ENCODE measurements at places on chromosomes 6 and 20. TPM values are rescaled to one million over a fixed set of nuclear protein-coding genes. Genes with fewer than 3 reads are reported as not detected.

DNA sequence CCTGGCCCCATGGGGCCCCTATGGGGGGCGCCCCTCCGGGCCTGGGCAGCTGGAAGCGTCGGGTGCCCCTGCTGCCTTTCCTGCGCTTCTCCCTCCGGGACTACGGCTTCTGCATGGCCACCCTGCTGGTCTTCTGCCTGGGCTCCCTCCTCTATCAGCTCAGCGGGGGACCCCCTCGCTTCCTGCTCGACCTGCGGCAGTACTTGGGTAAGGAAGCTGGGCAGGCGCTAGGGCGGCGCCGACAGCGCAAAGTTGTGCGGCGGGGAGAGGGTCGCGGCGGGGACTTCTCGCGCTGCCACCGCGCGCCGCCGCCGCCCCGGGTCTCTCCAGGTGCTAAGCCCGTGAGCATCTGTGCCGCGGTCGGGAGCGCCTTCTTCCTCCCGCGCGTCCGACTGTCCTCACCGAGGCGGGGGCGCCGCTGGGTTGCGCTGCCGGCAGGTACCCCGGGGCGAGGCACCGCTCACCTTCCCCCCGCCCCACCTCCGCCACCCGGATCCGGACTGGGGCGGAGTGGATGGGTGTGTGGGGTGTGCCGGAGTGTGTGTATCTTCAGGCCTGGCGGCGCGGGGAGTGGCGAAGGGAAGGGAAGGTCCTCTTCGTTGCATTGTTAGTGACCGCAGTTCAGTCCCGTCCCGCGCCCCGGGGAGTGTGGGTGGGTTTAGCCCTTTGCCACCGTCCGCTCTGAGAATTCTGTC lies 788 bp downstream of the UST start:
- DNase-seq = peak; percentile 85

DNA sequence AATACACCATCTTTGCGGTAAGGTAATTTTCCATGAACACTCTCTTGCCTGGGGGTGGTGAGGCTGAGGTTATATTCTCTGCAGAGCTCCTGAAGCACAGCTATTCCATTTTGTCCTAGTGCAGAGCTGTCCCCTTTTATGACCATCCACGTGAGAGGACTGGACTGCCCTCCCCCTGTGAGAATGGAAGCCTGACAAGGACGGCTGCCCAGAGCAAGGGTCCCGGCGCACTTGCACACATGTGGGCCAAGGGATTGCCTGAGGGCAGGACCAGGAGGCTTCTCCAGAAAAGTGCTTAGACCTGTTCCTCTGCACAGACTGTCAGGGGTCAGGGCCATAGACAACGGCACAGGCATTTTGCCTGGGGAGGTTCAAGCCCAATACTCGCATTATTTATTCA lies 48.2 kb downstream of the SLC22A23 start:
- DNase-seq = no peak

DNA sequence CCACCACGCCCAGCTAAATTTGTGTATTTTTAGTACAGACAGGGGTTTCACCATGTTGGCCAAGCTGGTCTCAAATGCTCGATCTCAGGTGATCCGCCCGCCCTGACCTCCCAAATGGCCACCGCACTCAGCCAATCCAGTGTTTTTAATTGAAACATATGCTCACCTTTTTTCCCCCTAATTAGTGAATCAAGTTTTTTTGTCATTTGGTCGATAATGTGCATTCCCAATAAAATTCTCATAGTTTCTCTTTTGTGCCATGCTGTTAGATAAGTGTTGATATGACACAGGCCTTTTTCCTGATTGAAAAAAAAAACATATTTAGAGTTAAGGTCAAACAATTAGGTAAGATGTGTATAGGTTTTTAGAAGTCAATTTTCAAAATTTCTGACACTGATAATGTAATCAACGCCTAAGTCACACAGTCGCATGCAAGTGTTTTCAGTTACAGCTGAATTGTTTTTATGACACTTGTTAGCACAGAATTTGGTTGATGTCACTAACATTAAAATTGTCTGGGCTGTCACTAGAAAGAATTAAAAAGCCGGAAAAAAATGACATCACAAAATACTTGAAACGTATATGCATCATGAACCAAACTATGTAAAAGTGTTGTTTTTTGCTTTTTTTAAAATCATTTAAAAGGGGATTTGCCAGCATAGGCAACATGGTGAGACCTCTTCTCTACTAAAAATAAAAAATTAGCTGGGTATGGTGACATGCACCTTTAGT lies 21.9 kb downstream of the ZNF217 start:
- DNase-seq = peak; percentile 29

SH3BGRL2 gene
- 14.0 TPM for total RNA-seq

GRCh38 chr6:93731306-93731705 lies 311.9 kb upstream of the EPHA7 start:
- no peak for DNase-seq

- no peak for DNase-seq
Measured at GRCh38 chr20:2759143-2759542, 41.3 kb downstream of the CPXM1 start.

PNPLA1 gene
- total RNA-seq = 0.14 TPM

Data from posterior vena cava (tissue), 2 donors.